ENCODE measurements at places on chromosomes 2 and 18. TPM values are rescaled to one million over a fixed set of nuclear protein-coding genes. Genes with fewer than 3 reads are reported as not detected.

- no peak for DNase-seq
These were observed 54.5 kb upstream of the ROCK2 start for GRCh38 chr2:11398750-11399437.

DNA sequence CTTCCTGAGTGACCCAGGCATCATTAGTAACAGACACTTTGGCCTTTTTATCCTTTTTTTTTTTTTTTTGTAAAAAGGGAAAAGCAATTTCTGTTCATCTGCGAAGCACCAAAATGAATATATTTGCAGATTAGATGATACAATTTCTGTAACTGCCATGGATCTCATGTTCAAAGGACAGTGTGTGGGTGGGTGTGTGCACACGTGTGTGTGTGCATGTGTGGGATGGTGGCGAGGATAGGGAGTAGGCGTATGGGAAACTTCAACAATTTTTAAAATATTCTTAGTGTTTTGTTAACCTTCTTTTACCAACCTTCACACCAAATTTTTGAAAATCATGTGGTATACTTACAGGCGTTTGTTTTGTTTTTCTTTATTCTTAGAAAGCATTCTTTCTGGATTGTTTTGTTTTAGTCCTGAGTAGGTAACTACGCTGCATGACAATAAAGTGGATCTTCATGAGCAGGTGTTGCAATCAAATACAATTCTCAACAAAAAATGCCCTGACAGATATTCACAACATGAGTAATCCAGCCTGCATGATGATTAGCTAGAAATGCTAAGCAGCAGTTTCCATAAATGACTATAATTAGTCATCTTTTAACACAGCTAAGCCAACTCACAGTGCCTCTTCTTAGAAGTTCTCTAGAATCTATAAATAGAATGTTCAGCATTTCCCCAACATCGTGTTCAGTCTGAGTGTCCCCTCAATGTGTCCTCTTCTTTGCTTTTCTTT lies 53.5 kb upstream of the RMDN2 start:
- DNase-seq = no peak

DNA sequence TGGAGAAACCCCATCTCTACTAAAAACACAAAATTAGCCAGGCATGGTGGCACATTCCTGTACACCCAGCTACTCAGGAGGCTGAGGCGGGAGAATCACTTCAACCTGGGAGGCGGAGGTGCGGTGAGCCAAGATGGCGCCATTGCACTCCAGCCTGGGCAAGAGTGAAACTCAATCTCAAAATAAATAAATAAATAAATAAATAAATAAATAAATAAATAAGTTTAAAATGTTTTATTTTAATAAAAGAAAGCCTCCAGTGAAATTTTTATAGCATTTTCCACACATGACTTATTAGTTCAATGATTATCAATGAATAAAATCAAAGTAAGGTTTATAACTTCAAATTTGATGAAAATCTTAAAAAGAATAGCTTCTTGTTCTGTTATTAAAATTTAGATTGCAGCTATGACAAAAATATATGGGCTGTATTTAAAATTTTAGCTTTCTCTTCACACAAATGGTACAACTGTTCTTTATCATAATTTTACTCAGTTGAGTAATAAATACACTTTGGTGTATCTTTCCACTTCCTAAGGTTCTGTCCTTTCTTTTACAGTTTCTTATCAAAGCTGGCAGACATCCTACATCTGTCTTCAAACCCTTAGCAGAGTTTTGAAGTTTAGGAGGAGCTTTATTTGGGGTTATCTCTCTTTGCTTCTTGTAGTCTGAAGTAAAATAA lies 78.4 kb upstream of the ZSWIM2 start:
- no peak for DNase-seq

- DNase-seq = no peak
These were observed 83.0 kb upstream of the RAB6C start for GRCh38 chr2:129896226-129897100.

DNA sequence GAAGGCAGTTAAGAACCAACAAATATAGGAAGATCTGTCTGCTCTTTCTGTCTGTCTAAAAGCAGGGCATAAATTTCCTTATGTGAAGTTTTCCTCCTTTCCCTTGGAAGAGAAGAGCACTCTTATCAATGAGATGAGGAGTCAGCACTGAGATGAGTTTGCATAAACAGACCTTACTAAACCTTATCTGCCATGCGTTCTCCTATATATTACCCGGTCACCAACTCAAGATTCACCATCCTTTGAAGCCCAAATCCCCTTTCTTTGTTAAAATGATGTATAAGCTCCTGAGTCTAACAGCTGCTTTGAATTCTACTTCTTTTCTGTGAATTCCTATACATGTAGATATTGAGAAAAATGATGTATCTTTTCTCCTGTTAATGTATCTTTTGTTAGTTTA lies 65.5 kb upstream of the FHL2 start:
- DNase-seq = no peak

- no peak for DNase-seq
These were observed 52.0 kb downstream of the SLC40A1 start for GRCh38 chr2:189528617-189529016.

- DNase-seq = peak; percentile 81
These were observed 131.2 kb downstream of the LYPD6B start for GRCh38 chr2:149169656-149170055.

GRCh38 chr2:24253303-24253919 lies 78.6 kb downstream of the FAM228A start:
- DNase-seq = no peak

DNA sequence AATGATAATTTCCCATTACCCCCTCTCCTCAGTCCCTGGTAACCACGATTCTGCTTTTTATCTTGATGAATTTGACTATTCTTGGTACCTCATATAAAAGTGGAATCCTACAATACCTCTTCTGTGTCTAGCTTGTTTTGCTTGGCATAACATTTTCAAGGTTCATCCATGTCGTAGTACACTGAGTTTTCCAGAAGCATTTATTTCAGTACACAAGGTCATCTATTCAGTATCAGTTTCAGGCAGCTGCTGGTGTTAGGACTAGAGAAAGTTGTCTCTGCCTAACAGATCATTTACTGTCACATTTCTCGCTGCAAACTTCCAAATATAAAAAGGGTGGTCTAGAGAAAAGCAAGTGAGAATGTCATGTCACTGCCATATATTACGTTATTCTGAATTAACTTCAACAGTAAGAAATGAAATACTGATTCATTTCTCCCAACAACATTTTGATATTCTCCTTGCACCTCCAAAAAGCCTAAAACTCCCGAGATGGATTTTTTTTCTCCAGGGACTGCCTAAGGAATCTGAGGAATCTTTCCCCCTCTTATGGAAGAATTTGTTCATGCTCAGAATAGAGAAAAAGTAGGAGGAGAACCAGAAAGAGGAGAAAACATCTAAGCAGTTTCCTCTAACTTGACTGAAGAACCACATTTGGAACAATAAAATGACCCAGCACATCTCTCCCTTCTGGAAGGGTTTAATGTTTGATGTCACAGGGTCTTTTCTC lies 36.0 kb downstream of the CDK15 start:
- DNase-seq = no peak

GRCh38 chr2:160566717-160567116 lies 73.1 kb upstream of the RBMS1 start:
- DNase-seq = no peak

- no peak for DNase-seq
These were observed 26.0 kb upstream of the EFEMP1 start for GRCh38 chr2:55949613-55950012.

DNA sequence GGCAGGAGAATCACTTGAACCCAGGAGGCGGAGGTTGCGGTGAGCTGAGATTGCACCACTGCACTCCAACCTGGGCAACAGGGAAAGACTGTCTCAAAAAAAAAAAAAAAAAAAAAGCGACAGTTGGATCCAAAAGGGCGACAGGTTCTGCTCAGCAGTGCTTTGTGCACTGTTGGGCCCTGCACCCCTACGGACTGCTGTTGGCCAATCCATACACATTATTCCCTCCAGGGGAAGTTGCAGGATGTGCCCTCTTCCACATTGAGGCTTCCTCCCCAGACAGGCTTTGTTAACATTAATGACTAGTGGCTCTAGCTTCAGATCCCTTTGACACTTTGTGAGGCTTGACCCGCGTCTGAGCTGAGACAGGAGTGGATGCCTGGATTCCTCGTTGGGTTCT lies 9.4 kb downstream of the NT5DC4 start:
- no peak for DNase-seq

DNA sequence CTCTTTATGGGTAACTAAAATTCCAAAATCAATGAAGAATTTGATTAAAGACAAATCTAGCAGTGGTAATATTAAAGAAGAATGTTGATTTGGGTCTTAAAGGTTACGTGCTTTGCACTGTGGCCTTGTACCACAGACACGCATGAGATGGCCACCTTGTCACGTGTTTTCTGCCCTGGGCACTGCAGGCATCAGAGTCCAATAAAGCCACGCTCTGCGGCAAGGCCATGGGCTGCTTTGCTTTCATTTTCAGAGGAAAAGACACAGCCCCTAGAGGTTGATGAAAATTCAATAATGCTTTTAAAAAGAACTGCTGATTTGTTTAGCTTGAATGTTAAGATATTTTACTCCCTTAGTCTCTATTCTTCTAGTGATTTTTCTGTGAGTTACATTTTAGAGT lies 30.4 kb downstream of the AOX1 start:
- no peak for DNase-seq

- no peak for DNase-seq
These were observed 313.5 kb downstream of the RPRM start for GRCh38 chr2:153165021-153165420.

- DNase-seq = no peak
These were observed 286.4 kb downstream of the GALNT13 start for GRCh38 chr2:154158101-154158500.

- no peak for DNase-seq
These were observed 1.3 kb downstream of the NYAP2 start for GRCh38 chr2:225400546-225401400.

DNA sequence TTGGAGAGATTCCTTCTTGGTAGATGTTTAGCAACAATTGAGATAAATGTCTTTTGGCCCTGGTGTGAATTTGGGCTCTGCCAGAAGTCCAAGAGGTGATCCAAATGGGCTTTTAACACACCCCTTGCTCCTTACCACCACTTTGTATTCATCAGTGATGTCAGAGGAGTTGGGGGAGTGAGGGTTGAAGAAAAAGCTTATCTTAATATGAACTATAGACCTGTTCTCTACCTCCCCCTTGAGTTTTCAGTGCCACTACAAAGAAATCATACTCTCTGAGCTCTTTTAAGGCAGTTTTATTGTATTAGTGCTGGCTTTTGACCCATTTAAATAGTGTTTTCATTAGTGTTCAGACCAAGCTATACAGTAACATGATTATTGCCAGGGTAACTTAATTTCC lies 229.1 kb downstream of the PHLPP1 start:
- DNase-seq = no peak

- no peak for DNase-seq
These were observed 31.7 kb downstream of the CELF4 start for GRCh38 chr18:37533647-37534584.

- DNase-seq = no peak
These were observed 568.3 kb downstream of the LRRTM4 start for GRCh38 chr2:76953733-76954347.

GRCh38 chr2:234702731-234703225 lies 205.9 kb upstream of the ARL4C start:
- DNase-seq = no peak

DNA sequence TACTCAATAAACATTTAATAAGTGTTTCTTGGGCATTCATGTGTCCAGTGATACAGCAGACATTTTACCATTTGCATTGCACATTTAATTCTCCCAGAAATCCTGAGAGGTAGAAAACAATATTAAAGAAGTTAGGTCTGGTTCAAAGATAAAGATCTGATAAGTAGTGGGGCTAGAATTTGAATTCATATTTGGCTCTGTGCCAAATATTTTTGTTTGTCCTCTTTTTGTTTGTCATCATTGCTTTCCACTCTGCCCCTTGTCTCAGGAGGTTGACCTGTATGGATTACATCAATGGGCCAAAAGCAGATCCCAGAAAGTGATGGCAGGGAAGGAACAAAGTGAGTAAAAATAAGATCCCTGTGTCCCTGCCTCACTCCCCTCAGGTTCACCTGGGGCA lies 441.9 kb upstream of the PKDCC start:
- DNase-seq = no peak

Gene WDR75
- 85.1 TPM for total RNA-seq

Gene REG1B
- total RNA-seq = not detected

Gene FARSB
- total RNA-seq = 17.1 TPM

Gene YIPF4
- 46.2 TPM for total RNA-seq

Gene WNT10A
- 1.9 TPM for total RNA-seq

All from urinary bladder (tissue), 4 donors.